Head of caudate nucleus (tissue), 42 donors: ENCODE measurements at places on chromosomes 13 and 19.

DNA sequence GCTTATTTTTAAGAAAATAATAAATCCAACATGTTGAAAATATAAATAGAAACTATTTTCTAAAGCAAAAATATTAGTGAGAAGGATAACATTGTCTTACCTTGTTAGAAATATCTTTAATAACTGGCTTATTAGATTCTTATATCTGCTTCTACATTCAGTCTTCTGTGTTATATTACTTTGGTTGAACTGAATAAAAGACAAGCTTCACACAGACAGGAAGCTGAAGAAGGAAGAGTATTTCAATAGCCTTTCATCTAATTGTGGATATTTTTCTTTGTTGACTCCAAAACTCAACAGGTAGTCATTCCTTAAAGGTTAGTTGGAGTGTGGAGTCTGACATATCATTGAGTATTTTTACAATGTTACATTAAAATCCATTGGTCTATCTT, 10.9 kb downstream of the SETDB2 start:
- DNase-seq: no peak

- no peak for DNase-seq
Measured at GRCh38 chr13:89843621-89844020, 1503.9 kb upstream of the MIR17HG start.

DNA sequence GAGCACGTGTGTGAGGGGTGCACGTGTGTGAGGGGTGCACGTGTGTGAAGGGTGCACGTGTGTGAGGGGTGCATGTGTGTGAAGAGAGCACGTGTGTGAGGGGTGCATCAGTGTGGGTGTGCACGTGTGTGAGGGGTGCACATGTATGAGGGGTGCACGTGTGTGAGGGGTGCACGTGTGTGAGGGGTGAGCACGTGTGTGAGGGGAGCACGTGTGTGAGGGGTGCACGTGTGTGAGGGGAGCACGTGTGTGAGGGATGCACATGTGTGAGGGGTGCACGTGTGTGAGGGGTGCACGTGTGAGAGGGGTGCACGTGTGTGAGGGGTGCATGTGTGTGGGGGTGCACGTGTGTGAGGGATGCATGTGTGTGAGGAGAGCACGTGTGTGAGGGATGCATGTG, 15.7 kb downstream of the RASA3 start:
- no peak for DNase-seq

DNA sequence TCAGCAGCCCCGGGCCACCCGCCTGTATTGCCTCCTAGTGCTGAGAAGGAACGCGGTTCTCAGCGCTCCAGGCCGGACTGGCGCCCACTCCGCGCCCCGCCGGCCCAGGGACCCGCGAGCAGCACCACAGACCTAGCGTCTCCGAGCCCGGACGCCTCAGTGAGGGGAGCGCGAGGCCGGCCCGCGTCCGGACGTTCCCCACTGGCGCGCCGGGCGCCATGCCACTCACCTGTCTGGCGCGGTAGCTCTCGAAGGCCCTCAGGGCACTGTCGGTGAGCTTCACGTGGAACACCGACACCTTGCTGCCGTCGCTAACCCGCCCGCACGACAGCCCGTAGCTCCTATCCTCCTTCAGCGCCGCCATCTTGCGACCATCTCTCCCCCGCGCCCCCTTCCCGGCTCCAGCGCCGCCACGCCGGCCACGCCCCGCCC, at the start of gene ELL:
TSS of gene ELL (minus strand) at position 379 of the 432 bp plus-strand sequence. CDS start at position 364, 15 bp downstream.
- no peak for DNase-seq

DNA sequence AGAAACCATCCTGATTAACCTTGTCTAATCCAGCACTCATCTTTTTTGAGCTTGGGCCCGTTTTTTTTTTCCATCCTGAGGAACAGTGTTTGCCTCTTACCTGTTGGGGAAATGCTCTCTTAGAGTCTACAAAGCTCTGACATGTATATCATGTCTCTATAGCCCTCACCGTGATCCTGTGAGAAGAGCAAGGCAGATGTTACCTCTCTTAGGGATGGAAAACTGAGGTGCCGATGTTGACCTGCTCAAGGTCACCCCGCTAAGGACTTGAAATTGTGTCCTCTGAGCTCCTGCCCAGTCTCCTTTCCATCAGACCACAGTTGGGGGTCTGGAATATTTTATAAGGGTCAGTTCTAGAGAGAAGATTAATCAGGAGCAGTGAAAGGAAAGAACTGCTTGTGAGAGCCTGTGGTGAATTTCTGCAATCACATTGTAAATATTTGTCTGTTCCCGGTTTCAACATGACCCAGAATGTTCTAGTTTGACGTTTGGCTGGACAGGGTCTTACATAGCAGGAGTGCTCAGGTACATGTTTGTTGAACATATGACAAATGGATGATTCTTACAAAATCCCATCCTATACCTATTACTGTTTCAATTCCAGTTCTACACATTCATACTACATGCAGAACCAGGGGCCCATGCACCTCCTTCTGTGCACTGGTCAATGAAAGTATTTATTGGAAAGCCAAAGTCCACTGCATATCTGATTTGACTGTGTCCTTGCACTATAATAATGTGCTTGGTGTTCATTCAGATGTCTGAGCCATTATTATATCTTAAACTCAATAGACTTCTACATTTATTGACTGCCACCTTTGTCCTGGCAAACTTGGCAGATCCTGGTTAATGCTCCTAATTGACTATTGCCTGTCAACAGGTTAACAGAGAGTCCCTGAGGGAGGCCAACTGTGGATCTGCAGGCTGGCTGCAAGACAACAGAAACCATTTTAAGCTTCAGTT, 12.1 kb downstream of the SLC25A15 start:
- no peak for DNase-seq

DNA sequence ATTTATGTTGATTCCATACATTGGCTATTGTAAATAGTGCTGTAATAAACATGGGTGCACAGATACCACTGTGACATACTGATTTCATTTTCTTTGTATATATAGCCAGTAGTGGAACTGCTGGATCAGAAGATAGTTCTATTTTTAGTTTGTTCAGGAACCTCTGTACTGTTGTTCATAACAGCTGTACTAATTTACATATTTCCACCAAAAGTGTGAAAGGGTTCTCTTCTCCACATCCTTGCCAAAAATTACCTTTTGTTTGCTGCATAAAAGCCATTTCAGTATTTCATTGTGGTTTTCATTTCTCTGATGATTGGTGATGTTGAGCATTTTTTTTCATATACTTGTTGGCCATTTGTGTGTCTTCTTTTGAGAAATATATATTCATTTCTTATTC, 1962.1 kb downstream of the PCDH9 start:
- no peak for DNase-seq

- DNase-seq: no peak
Measured at GRCh38 chr13:83117046-83117445, 765.2 kb downstream of the SLITRK1 start.

DNA sequence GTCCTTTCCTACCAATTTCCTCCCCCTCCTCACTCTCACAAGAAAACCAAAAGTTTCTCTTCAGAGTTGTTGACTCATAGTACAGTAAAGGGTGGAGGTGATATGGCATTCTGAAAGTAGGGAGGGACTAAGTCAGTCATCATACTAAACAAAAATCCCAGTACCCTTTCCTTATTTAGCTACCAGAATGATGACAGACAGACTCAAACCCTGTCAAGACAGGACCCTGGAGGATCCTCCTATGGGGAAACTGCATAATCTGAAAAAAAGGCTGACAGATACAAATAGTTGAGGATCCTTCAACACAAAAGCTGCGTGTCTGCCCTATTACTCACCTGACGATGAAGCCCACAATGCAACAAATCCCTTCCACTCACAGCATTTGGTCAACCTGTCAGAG, 55.5 kb downstream of the CYSLTR2 start:
- DNase-seq: no peak

- no peak for DNase-seq
Measured at GRCh38 chr13:44899967-44900366, 89.3 kb downstream of the NUFIP1 start.

GRCh38 chr19:17751912-17752273, 616 bp downstream of the FCHO1 start:
- DNase-seq: no peak

DNA sequence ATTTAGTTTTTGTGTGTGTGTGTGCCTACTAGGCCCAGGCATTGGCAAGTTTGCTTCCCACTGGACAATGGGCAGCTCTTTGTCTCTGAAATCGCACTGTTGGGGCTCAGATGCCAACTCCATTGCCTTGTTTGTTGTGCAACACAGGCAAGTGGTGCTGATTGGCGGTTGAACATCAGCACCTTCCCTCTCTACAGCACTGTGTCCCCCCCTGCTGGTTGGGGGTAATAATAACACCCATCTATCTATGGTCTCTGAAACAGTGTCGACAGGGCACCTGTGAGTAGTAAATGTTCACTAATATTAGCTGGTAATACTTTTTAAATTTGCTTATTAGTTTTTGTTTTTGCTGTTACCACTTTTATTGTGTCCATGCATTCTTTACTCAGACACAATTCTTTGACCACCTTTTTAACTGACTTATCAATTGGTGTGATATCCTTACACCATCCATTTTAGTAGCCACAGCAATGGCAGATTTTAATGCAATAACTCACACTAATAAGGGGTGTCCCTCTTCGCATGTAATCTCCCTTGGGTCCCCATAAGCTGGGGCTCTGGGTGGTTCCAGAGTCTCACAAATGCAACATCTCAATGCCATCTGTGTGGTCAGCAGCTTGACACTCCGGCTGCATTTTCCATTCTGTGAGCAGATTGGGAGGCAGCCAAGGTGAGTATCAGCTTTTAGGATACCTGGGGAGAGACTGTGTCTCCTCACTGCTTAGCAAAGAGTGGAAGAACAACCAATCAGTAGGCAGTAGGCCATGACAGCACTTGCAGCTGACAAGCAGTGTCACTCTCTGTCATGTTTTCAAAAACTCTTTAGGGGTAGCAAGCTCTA, 47.7 kb upstream of the UQCRFS1 start:
- no peak for DNase-seq

DNA sequence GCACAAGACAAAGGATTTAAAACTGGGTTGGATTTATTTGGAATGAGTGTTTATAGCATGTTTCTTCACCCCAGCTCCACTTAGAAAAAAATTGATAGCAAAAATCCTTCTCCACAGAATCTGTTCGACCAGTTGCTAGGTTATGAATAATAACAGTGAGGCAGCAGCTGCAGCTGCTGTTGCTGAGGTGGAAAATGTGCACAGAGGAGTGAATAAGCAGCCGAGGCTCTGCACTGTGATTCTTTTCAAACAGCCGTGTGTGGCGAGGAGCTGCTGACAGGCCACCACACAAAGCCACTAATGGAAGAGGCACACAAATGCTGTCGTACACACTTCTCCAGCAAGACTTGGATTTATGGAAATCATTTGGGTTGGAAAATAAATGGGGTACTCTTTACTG, 6.4 kb upstream of the RASL11A start:
- peak; percentile 47 for DNase-seq
